NCI-H1417 (cell line): ENCODE measurements at places on chromosomes 16 and 17.
A peak's percentile ranks its signal among the peaks of the same experiment; 100 is the strongest.

- DNase-seq: no peak
Observed at GRCh38 chr16:49179714-49180330, 101.8 kb downstream of the CBLN1 start.

- no peak for DNase-seq
Observed at GRCh38 chr17:3511852-3512504, 36.2 kb downstream of the ASPA start.

DNA sequence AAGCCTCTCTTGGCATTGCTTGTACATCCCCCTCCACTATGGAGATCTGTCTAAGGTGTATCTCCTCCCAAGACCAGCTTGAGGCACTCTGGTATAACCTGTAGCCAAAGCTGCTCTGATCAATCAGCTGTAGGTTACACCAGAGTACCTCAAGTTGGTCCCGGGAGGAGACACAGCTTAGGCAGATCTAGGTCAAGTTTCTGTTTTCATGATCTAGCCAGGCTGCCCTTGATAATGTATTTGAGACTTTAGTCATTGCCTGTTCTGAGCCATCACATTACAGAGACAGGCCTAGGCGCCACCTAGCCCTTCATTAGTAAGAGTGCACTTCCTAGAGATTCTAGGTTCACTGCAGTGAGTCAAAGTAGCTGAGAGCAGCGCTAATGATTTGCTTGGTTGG is 31.4 kb downstream of the ASGR1 start:
- DNase-seq: no peak

- DNase-seq: no peak
Observed at GRCh38 chr17:67649891-67650290, 67.8 kb upstream of the NOL11 start.

DNA sequence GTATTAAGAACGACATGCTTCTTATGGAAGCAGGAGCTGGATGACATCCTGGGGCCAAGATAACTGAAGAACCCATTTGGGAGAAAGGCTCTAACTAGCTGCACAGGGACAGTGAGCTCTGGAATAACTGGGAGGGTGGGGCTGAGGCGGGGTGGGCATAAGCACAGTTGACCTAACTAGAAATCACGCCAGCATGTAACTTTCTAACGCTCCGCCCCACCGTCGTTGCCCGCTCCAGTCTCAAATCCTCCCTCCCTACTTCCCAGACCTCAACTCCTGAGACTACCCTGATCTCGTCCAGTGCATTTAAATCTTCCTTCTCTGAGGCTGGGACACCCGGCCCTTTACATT is 436 bp downstream of the PHB1 start:
- no peak for DNase-seq

DNA sequence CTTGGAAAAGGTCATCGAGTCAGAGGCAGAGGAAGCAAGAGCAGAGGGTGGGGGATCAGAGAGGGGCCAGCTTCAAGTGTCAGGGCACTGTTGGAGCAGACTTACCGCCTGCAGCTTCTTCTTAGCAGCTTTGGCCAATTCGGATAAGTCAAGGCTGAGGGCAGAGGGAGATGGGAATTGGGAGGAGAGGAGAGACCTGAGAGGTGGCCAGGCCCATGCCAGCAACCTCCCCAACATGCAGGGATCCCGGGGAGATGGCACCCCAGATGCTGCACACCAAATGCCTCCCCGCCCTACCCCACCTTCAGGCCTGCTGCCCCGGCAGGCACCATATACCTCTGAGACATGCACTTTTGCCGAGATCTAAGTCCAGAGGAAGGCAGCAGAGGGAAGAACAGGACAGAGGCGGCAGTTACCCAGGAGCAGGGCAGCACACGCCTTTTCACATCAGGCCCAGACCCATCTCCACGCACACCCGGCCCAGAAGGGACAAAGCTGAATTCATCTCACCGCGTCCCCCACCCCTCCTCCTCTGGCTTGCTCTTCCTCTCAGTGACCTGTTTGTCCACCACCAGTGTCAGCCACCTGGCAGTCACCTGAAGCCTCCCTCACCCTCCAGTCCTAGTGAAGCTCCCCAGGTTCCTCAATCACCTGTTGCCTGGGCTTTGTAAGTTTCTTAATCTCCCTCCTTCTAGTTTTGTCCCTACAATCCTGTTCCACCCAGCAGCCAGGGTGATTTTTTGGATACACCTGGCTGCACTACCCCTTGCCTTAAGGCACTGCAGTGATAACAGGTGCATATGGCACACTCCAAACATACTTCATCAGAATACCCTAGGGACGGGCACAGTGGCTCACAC is 10.4 kb downstream of the TP53I13 start:
- DNase-seq: no peak

- DNase-seq: no peak
Observed at GRCh38 chr17:2177235-2177811, 122.4 kb downstream of the HIC1 start.

- no peak for DNase-seq
Observed at GRCh38 chr17:56159826-56160380, 6.6 kb downstream of the ANKFN1 start.

- DNase-seq: no peak
Observed at GRCh38 chr17:6077752-6078151, 7.6 kb downstream of the WSCD1 start.

GRCh38 chr16:14371778-14372431 is 258.2 kb downstream of the PARN start:
- no peak for DNase-seq

GRCh38 chr17:50185631-50186471 is 15.6 kb downstream of the COL1A1 start:
- DNase-seq: no peak

GRCh38 chr17:33292201-33292980 is 704 bp downstream of the ASIC2 start:
- no peak for DNase-seq

DNA sequence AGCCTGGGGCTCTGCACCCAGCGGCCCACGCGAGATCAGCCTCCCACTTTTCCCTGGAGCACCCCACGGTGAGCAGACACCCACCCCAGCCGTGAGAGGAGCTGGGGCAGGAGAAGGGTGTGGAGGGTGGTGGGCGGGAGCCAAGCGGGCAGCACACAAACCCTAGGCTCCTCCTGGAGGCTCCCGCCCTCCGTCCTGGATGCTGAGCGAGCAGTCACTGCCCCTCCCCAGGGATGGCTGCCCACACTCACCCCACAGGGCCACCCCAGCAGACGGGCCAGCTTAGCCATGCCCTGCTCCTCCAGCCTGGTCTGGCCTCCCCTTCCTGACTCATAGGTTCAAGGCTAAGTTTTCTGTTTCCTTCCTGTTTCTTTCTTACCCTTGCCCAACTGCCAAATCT is 15.7 kb upstream of the ABCC3 start:
- DNase-seq: no peak

- peak; percentile 93 for DNase-seq
Observed at GRCh38 chr17:42107597-42108576, 4.6 kb downstream of the DHX58 start.

GRCh38 chr16:56257666-56258342 is 66.5 kb downstream of the GNAO1 start:
- no peak for DNase-seq

- no peak for DNase-seq
Observed at GRCh38 chr16:88536971-88537751, 33.0 kb upstream of the ZC3H18 start.

- no peak for DNase-seq
Observed at GRCh38 chr17:17054636-17055035, 12.4 kb downstream of the MPRIP start.

GRCh38 chr16:23148513-23149266 is 562 bp downstream of the USP31 start:
- DNase-seq: peak; percentile 72

GRCh38 chr17:2061441-2061958 is 6.6 kb downstream of the HIC1 start:
- no peak for DNase-seq

DNA sequence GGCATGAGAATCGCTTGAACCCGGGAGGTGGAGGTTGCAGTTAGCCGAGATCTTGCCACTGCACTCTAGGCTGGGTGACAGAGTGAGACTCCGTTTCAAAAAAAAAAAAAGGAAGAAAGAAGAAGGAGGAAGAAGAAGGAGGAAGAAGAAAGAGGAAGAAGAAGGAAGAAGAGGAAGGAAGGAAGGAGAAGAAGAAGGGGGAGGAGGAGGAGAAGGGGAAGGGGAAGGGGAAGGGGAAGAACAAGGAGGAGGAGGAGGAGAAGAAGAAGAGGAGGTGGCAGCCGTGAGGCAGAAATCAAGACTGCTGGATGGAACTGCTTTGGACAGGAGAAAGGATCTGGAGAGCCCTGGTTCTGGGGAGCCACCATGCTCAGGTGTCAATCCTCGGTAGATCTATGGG is 29.7 kb upstream of the PEMT start:
- DNase-seq: no peak

DNA sequence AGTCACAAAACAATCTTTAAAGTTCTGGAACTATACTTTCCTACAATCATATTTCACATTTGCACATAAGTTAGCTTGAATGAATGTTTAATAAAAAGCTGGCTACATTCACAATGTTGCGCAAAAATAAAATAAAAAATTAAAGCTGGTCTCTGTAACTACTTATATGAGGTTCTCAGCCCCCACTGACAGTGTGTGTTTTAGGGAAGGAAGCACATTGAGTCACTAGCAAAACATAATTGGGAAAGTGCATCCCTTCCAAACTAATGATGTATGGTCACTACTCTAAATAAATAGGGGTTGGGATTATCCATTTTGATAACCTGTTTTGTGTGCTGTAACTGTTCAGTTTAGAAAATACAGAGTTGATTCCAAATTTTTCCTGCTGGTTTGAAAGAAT is 251.9 kb downstream of the IRX3 start:
- no peak for DNase-seq

GRCh38 chr17:58006560-58006923 is 504 bp downstream of the SRSF1 start:
- DNase-seq: peak; percentile 79

- no peak for DNase-seq
Observed at GRCh38 chr16:25000683-25001082, 14.5 kb downstream of the ARHGAP17 start.

DNA sequence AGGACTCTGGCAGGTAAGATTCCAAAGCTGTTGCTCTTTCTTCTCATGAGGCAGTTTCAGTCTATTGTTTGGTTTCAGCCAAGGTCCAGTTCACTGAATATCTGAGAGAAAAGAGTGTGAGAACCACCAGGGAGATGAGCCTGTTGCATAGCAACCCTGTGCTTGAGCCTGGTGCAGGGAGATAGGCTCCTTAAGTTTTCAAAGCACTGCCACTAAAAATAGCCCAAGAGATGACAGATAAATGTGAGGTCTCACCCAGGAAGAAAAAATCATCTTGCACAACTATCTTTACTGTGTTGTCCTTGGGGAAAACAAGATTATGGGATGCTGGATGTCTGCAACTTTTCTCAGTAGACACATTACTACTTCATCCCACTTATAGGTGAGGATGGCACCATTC is 26.2 kb upstream of the NUDT7 start:
- DNase-seq: peak; percentile 61

- no peak for DNase-seq
Observed at GRCh38 chr17:47778184-47778635, 43.4 kb downstream of the OSBPL7 start.

DNA sequence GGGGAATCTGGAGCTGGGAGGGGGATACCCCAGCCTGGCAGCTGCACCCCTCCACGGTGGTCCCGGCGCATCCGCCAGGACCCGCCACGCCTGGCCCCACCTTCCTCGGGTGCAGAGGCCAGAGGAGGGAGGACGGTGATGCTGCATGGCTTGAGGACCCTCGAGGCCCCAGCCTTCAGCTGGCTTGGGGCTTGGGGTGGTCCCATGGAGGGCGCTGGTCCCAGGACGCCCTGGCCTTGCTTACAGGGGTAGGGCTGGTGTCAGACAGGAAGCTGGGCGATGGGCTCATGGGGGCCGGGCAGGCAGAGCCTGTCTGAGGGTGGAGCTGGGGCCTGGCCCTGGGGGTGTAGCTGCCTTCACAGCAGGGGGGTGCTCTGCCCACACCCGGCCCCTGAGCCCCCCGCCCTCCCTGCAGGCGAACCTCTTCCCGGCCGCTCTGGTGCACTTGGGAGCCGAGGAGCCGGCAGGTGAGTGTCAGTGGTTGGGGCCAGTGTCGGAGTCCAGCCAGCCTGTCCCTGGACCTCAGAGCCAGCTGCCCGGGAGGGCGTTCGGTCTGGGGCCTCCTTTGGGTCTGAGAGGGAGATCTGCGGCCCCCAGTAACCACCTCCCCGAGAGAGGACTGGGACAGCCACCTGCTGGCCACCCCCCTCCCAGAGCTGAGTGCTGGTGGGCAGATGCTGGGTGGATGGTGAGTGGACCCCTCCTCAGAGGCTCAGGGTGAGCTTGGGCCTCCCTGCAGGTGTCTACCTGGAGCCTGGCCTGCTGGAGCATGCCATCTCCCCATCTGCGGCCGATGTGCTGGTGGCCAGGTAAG is 6.4 kb downstream of the CENPX start:
- no peak for DNase-seq

DNA sequence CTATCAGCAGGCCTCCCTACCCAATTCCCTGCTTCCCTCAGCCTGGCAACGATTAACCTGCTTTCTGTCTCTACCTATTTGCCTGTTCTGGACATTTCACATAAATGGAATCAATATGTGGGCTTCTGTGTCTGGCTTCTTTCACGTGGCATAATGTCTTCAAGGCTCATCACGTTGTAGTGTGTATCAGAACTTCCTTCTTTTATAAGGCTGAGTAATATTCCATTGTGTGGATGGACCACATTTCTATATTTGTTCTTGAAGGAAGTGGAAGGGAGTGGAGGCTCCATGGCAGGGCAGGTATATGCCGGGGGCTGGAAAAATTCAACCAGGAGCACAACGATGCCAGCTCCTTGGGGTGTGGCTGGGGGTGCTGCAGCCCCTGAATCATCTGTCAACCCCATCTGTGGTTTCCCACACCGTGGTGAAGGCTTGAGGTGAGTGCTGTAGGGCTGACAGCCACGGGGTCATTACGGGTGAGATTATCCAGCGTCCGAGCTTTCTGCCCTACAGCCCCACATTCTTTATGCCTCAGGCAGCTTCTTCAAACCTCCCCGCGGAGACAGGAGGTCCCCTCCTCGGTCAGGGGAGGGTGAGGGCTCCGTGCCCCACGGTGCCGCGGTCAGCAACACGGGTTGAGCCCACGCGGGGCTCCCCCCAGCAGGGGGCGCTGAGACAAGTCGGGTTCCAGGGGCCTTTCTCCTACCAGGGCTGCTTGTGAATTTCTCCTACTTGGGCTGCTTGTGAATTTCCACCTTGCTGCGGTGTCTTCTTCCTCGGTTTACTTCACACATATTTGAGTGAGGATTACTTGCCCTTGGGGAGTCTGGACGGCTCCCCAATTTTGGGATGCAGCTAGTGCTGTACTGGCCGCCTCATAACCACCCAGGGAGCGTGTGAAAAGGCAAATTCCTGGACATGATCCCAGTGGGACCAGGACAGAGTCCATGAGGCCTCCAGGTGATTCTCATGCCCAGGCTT is 18.3 kb upstream of the WFIKKN2 start:
- peak; percentile 9 for DNase-seq
